Activated effector memory CD4-positive, alpha-beta T cell treated with Interleukin-2 at 50 U/mL for 16 hours (primary cell): ENCODE measurements at places on chromosomes 5 and 9.
A peak's percentile ranks its signal among the peaks of the same experiment; 100 is the strongest.

DNA sequence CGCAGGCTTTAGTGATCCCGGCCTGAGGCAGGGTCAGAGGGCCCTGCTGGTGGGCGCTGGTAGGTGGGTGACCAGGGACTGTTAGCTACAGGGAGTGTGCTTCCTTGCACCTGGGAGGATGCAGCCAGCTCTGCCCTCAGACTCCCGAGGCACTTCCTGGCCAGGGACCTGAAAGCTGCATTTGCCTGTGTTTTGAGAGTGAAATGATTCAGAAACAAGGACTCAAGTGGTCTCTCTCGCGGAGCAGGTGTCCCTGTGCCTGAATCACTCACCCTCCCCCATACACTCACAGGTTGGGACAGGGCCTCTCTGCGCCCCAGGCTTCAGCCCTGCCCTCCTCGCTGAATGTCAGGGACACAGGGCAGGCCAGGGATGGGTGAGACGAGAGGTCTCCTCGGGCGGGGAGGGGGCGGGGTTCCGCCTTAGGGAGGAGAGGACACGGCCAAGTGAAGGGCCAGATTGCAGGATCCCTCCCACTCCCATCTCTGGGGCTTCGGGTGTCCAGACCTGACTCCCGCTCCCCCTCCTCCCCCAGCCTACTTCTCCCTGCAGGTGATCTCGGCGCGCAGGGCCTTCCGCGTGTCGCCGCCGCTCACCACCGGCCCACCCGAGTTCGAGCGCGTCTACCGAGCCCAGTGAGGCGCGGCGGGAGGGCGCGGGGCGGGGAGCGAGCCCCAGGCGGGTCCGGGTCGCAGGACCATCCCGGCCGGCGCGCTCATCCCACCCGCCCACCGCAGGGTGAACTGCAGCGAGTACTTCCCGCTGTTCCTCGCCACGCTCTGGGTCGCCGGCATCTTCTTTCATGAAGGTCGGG is 1.5 kb downstream of the LTC4S start:
- DNase-seq: no peak

DNA sequence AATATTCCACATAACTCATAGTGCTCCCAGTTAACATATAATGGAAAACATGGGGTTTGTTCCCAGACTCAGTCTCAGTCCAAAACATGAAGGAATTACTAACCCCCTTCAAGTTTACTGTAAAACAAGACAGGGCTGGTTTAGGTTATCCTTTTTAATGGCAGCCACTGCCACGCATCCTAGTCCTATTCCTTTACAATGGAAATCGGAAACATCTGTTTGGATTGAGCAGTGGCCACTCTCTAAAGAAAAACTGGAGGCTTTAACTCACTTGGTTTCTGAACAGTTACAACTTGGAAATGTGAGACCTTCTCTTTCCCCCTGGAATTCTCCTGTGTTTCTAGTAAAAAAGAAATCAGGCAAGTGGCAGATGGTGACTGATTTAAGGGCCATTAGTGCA is 609.9 kb upstream of the ACO1 start:
- no peak for DNase-seq

GRCh38 chr5:52894451-52894850 is 94.7 kb upstream of the ITGA2 start:
- DNase-seq: no peak

DNA sequence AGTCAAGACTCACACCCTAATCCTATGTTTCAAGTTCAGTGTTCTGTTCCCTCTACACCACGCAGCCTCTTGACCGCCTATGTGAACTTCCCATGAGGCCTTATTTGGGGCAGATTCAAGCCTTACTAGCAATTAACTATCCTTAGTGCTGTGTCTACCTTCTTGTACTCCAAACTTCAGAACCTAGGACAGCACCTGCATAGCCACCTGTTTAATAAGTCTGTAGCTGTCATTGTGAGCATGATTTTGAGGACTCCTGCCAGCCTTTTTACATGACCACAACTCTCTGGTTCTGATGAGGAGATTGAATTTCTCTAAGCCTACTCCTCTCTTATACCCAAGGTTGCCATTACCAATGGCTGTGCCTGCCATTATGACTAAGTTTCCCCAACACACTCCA is 50.8 kb upstream of the PCSK1 start:
- no peak for DNase-seq

- peak; percentile 67 for DNase-seq
These were observed at the start of gene FKTN for GRCh38 chr9:105557804-105558610. Gene FKTN (plus strand): TSS chr9:105558131. CDS start chr9:105575033, 16,902 bp downstream.

GRCh38 chr9:6014670-6015270 is 654 bp downstream of the RANBP6 start:
- DNase-seq: no peak

GRCh38 chr5:31863991-31864411 is 225.1 kb downstream of the PDZD2 start:
- DNase-seq: no peak

- no peak for DNase-seq
These were observed 164.9 kb downstream of the SLC24A2 start for GRCh38 chr9:19623941-19624340.

DNA sequence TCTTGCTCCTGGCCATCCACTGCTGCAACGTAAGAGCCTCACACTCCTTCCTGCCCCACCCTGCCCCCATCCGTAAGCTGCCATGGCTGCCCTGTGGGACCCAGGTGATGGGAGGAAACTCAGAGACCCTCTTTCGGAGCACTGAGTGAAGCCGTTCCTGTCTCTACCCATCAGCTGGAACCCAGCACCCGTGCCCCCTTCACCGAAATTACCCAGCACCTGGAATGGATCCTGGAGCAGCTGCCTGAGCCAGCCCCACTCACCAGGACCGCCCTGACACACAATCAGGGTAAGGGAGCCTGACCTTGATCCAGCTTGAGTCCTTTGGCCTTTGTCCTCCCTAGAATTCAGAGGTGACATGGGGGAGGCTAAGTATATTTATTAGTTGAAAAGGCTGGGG is 3.2 kb downstream of the TESK1 start:
- DNase-seq: no peak

DNA sequence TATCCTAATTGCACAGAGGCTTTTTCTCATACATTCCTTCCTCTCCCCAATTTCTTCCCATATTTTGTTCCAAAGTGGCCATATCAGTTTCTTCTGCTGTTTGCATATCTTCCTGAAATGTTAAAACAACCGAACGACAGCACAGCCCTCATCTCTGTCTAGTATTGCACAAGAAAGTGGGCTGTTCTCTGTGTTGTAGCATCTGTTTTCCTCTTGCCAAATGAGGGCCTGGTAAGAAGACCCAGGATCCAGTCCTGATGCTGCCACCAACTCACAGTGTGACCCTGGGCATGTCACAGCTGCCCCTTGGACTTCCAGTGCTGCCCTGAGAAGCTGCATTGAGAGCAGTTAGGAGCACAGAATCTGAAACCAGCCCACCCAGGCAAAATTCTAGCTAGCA is 4.1 kb downstream of the SLC31A2 start:
- no peak for DNase-seq
